ENCODE measurements at places on chromosomes 3 and 15. TPM values are rescaled to one million over a fixed set of nuclear protein-coding genes. Genes with fewer than 3 reads are reported as not detected.

GRCh38 chr15:65101411-65101890 is 13.5 kb downstream of the UBAP1L start:
- peak; percentile 62 for DNase-seq

DNA sequence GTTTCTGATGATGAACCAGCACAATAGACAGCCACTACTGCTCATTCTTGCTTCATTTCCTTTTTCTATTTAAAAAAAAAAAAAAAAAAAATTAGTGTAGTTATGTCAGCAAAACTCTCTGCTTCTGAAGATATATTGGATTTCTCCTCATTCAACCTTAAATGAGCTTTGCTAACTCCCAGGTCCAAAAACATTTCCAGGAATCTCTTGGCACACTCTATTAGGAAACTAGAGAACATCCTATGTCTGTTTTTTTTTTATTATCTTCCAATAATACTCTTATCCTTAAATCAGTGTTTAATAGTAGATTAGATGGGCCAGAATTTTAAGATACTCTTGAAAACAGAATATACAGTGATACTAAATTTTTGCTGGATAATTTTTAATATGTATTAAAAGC is 398.0 kb downstream of the NAALADL2 start:
- DNase-seq: no peak

- no peak for DNase-seq
Measured at GRCh38 chr3:158519776-158520175, 51.2 kb upstream of the MLF1 start.

GRCh38 chr3:127857333-127857732 is 35.0 kb upstream of the MGLL start:
- no peak for DNase-seq

DNA sequence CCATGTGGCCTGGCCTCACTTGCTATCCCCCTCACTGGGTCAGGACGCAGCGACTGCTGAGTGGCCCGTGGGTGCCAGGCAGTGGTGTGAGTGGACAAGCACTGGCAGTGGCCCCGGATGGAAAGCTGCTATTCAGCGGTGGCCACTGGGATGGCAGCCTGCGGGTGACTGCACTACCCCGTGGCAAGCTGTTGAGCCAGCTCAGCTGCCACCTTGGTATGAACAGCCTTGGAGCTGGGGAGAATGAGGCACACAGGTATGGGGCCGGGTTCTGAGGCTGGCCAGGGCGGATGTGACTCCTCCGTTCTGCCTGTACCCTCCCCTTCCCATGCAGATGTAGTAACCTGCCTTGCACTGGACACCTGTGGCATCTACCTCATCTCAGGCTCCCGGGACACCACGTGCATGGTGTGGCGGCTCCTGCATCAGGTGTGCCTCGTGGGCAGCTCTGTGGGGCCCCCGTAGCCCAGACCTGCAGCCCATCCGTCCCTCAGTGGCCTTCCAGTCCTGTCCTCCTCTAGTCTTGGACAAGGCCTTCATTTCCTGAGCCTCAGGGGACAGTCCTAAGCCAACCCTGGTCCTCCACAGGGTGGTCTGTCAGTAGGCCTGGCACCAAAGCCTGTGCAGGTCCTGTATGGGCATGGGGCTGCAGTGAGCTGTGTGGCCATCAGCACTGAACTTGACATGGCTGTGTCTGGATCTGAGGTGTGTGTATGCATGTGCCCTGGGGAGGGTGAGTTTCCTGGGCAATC is 28.2 kb downstream of the NBEAL2 start:
- DNase-seq: peak; percentile 16

DNA sequence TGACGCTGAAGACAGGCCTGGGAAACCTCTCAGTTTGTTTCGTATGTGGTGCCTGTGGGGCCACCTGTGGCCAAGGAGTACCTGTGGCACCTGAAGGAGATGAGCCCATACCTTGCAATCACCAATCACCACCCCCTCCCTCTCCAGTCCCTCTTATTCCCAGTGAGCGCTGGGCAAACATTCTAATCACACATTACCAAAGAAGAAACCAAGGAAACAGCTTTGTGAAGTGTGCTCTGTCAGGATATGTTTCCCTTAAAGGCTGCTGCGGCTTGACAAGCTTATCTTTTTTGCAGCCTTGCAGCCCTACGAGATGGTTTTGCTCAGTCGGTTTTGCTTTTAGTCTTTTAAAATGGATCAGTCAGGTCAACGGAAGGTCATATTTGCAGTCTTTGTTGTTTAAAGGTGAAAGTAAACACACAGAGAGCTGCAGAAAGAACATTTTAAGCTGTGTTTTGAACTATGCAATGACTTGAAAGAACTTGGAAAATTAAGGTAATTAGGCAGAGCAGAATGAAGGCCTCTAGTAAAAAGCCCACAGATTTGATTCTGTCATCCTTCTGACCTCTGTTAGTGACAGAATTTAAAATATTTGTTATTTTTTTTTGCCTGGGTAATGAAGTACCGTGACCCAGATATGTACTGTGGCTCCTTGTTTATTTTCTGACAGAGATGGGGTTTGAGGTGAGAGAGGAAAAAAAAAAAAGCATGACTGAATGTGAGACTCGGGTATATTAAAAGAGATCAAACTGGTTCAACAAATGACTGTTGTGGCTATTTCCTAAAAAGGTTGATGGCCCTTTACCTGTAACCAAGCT is 461.4 kb downstream of the NSUN3 start:
- no peak for DNase-seq

DNA sequence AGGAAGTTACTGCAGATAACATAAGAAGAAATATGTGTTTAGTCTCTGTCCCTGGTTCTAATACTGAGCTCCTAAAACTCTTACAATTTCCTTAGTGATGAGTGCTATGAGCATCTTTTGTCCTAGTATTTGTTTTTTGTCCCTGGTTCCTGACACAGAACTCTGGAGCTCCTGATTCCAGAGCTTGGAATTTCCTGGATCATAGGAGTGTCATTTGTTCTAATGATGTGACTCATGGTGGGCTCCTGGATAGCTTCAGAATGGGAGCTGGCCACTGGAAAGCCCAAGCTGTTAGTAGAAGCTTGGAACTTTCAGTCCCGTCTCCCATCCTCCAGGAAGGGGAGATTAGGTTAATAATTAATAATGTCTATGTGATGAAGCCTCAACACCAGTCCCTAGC is 98.2 kb downstream of the CNTN6 start:
- no peak for DNase-seq

DNA sequence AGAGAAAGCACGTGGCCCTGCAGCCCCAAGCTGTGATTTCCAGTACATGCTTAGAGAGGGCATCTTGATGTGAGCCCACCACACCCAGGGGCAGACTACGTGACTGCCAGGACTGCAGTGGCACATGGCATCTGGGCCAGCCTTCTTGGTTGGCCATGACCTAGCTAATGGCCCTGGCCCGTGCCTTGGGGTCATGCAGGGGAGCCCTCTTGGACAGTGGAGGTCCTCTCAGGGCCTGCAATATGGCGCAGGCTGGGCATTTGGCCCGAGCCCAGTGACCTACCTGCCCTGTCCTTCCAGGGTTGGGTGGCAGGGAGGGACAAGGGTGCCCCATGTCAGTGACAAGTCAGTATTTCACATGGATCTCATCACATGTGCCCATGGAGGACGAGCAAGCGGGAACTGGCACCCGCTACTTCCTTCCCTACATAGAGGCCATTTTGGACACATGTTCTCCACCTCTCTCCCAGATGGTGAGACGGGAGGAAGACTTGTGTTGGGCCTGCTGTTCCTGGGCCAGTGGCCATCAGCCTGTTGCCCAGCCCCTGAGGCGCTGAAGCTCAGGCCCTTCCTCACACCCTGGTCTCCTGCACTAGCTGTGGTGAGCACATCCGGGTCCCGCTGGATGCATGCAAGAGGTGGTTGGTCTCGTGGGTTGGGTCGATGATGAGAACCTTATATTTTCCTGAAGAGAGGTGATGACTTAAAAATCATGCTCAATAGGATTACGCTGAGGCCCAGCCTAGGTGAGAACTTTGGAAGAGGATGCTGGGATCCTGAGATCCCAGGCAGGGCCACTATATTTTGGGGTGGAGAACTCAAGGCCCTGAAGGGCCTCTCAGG is 195.6 kb downstream of the UBE3A start:
- DNase-seq: peak; percentile 10

DNA sequence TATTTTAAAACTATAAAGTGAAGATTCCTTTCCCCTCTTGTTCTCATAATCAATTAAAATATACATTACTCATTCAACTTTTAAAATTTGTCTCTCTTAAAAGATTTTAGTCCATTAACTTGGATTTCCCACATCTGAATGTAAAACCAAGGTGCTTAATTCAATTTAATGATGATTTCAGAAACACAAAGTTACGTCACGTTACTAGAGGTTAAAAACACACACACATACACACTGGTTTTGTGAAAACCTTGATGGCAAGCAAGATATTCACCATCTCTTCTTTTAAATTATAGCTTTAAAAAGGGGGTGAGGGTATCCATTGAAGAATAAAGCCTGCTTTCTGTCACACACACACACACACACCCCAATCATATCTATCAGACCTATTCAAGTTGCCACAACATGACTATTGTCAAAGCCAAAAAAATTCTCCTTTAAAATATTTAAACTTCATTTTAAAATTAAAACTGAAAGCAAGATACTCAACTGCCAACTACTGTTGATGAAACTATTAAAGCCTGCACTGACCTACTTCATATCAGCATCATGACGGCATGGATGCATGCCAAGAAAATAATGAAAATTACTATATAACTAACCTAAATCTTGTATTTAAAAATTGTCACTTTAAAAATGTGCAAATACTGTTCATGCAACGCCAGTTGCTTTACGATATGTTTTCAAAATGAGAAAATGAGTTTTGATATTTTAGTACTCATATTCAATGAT is 2.1 kb downstream of the RFX7 start:
- DNase-seq: no peak

GRCh38 chr3:82957696-82958095 is 1196.3 kb upstream of the GBE1 start:
- no peak for DNase-seq

DNA sequence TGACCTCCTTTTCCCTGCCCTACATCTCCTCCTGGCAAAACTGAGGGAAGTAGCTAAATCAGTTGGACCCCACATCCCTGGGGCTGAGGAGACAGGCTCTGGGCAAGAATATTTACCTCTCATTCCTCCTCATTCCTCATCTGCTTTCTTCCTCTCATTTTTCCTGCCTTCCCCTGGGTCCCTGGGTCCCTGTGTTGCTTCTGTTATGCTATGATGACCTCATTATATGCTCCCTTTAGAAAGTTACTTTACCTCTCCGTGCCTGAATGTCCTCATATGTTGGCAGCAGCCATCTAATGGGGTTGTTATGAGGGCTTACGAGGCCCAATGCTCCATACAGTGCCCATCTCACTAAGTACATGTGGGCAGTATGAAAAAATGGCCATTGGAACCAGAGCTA is 1.2 kb upstream of the SHC4 start:
- DNase-seq: no peak

EBLN2 gene
- total RNA-seq: 8.9 TPM

GRCh38 chr3:185316740-185317412 is 46.1 kb upstream of the MAP3K13 start:
- no peak for DNase-seq

- DNase-seq: no peak
Measured at GRCh38 chr15:23065836-23066235, 26.5 kb upstream of the TUBGCP5 start.

DNA sequence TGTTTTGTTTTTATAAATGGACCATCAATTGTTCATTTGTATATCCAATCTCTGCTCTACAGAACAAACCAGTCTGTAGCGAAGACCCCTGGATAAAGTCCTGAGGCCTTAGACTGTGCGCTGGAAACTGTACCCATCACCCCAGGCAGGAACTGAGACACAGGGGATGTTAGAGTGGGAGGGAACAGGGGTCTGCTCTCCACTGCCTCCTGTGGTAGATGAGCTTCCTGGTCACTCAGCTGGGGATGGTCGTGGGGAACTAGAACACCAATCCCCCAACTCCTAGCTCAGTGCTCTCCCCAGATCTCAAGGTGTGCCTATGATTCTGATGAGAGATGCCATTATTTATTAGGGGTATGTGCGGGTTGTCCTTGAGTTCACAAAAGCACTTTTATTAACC is 340.2 kb upstream of the IGF1R start:
- no peak for DNase-seq

NEK11 gene
- total RNA-seq: 3.6 TPM

DNA sequence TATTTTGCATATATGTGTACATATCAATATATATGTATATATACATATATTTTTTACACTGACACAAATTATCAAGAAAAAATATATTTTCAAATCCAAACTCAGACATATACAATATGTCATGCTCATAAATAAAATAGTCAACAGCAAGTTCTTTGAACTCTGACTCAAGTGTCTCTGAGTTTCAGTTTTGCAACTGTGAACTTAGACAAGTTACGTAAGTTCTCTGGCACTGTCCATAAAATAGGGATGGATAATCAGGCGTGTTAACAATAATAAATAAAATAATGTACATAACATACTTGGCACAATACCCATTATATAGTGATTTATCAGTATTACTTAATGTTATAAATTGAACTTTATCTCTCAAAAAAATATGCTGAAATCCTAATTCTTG is 12.1 kb upstream of the XRN1 start:
- DNase-seq: no peak

DNA sequence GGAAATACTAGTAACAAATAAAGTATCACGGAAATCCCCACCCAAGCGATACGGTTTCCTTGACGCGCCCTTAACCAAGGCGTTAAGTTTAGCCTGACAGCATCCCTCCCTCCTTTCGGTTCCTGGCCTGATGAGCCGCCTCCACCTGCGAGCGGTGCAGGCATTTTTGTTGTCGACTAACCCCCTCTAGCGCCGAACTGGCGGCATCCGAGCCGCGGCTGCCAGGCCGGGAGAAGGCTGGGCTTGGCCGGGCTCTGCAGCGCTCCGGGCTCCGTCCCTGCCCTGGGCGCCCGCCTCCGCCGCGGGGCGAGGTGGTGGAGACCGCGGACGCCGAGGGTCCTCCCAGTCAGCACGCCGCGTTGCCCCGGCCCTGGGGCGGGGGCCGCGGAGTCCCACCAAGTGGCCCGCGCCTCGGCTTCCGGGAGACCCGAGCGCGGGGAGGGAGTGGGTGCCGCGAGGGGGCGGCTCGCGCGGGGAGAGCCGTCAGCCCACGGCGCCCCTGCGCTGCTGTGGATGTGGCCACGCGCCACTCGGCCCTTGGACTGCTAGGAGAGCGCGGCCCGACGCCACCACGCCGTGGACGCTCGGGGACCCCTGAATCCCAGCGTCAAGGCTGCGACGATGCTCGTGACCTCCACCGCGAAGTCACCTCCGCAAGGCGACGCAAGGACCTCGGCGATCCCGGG is 1.1 kb upstream of the EPHA6 start:
- DNase-seq: peak; percentile 25

GRCh38 chr3:126106336-126107202 is 22.6 kb upstream of the SLC41A3 start:
- DNase-seq: no peak

- DNase-seq: no peak
Measured at GRCh38 chr3:161103776-161104385, 1.3 kb downstream of the B3GALNT1 start.
